RWPE2 (cell line): ENCODE measurements at places on chromosomes 4 and X.

DNA sequence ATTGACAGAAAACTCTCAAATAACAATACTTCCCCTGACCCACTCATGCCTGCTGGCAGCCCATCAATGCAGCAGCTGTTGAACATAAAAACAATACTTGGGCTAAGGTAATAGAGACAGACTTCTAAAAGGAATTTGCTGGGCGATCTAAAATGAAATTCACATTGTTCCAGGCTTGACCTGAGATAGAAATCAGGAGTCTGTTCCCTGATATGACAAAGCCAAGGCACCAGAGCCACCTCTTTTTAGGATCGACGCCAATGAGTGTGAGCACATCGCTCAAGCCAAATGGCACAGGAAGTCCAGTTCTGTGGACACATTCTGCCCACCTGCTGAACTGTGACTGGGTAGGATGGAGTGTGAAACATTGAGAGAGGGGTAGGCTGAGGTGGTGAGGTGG lies 4.9 kb downstream of the SEPTIN11 start:
- DNase-seq: no peak

DNA sequence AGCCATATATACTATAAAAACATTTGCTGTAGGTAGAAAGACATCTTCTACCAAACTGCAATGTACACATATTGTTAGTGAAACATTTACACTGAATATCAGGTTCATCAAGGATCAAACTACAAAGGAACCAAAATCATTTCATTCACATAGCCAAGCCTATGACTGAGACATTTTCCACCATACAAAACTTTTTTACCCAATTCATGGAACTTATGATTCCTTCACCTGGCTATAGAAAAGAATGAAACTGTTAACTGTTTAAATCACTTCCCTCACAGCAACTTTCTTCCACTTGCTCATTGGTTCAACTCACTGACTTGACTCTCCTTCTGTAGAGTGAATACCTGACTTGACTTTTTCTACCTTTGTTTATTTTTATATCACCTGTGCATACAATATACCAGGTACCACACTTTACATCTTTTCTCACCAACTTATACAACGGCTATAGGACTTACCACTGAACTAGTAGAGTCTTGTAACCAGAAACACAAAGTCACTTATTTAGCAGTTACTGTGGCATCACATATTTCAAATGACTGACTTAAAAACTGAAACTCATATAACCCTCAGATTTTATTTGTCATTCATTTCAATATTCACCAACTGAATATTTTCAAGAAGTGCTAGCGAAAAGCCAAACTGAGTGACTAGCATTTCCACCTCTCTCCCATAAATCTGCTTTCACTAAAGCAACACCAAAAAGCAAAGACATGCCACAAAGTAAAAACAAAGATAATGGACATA lies 30.9 kb downstream of the CAMK2D start:
- no peak for DNase-seq

GRCh38 chrX:118525174-118525730 lies 29.6 kb downstream of the DOCK11 start:
- no peak for DNase-seq

- no peak for DNase-seq
These were observed 62.0 kb downstream of the MBNL3 start for GRCh38 chrX:132426695-132427281.

- DNase-seq: no peak
These were observed 76.2 kb upstream of the SCOC start for GRCh38 chr4:140297221-140297570.

DNA sequence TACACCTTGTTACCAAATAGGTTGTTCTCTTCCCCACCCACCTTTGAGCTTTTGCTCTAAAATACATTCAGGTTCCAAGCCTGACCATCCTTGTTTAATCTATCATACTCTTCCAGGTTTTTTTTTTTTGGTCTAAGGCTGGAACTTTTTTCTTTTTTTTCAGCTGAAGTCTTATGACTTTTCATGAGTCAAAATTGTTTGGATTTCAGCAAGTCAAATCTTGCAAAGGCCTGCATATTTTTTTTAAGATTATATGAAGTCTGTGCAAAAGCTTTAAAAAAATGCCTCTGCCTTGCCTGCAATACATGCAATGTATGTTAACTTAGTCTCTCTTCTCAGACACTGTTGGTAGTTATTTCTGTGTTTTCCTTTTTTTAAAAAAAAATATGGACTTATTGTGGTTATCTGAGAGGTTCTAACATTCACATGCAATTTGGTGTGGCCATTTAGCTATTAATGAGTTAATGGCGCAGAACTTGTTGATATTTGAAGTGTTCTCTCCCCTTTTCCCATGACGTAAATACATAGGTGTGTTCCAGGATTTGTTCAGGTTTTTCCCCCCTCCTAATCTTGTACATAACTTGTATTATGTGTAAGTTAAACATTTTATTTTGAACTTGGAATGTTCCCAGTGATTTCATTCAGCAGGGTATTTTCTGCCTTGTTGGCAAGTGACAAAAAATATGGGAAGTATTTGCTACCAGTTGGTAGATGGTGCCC lies 58.7 kb downstream of the CCKAR start:
- DNase-seq: no peak

DNA sequence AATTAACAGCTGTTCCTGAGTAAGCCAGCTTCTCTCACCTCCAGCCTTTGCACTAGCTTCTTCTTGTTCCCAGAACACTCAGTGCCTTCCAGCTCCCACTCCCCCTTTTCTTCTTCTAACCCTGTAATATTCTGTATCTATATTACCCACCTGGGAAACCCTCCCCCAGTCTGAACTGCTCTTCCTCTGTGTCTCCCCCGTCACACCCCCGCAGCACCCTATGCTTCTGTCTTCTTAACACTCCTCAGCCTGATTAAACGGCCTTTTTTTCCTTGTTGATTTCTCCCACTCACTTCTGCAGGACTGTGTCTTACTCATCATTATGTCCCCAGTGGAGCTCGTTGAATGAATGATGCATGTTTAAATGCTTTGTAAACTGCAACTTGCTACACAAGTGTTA lies 9.0 kb upstream of the LONRF3 start:
- DNase-seq: no peak

DNA sequence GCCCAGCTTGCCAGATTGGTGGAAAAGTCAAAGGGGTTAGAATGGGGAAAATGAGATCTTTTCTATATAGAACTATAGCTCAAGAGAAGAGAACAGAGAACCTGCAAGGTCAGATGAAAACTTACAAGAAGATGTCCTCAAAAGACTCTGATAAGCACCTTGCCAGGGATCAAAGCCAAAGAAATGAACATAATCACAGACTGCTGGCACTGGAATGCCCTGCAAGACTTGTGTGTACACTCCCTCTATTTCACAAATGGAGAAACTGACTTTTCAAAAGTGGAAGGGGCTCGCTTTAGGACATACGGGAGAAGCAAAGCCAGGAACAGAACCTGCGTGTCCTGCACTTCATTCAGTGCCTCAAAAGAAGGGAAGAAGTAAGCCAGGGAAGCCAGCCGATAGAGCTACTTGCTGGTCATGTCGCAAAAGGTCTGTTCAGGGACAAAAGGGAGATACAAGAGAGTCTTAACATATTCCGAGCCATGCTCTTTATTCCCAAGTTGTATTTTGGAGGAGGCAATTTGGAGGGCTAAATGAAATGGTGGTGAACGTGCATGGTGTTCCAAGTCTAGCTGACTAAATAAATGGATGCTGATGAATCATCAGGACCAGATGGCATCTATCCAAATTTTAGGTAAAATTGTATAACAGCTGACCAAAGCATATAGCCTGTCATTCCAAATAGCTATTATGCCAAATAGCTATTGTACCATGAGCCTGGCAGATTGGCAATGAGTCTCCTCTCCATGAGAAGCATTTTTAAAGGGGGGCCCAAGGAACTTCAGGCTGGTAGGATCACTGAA lies 175.6 kb upstream of the GPC4 start:
- no peak for DNase-seq

GRCh38 chrX:3811331-3812311 lies 98.2 kb upstream of the PRKX start:
- DNase-seq: no peak

GRCh38 chr4:95198961-95199360 lies 349.8 kb downstream of the UNC5C start:
- DNase-seq: no peak
